Kidney capillary endothelial cell (primary cell): ENCODE measurements at places on chromosomes 6 and 20.

GRCh38 chr6:2030682-2031244 lies 214.6 kb downstream of the GMDS start:
- DNase-seq, result no peak

DNA sequence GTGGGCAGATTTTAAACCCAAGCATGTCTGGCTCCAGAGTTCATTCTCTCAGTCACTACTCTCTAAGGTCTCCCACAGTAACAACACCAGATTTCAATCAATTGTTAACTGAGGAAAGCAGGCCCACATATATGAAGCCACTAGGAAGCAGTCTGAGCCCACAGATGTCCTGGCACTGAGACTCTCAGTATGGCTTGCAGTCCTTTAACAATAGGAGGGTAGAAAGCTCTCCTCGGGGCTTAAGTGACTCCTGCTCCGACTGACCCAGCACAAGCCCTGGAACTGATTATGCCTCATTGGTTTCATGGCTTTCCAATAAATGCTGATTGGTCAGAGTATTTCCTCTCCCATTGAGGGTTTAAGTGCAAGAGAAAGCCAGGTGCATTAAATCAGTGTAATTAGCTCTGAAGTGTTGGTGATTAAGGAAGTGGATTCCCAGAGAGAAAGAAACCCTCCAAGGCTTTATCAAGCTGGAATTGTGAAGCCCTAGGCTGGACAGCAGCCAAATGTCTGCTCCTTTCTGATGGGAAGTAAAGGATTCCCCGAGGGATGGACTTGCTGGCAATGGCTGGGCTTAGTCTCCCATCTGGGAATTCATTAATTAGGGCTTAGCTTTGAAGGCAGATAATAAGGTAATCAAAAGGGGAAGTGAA lies 76.6 kb upstream of the PROKR2 start:
- DNase-seq, result no peak

GRCh38 chr6:7701212-7701834 lies 24.6 kb upstream of the BMP6 start:
- DNase-seq, result no peak

- DNase-seq, result peak; percentile 79
Measured at GRCh38 chr6:73722318-73723060, 26.5 kb downstream of the CD109 start.

- DNase-seq, result no peak
Measured at GRCh38 chr6:6699741-6700367, 111.3 kb downstream of the LY86 start.
